Regular cardiac myocyte (primary cell): ENCODE measurements at places on chromosomes 3 and 15. TPM values are rescaled to one million over a fixed set of nuclear protein-coding genes. Genes with fewer than 3 reads are reported as not detected.

The GOLGA8T gene
- 0.28 TPM in 1 of 2 replicates, not detected in the other for total RNA-seq

The TRPM1 gene
- total RNA-seq = under 0.01 TPM in 1 of 2 replicates, not detected in the other

The PRR20G gene
- not detected in 2 replicates for total RNA-seq

The CHRNB4 gene
- total RNA-seq = not detected in 2 replicates

The CX3CR1 gene
- under 0.01 TPM in 1 of 2 replicates, not detected in the other for total RNA-seq

The CCRL2 gene
- total RNA-seq = 0.19 and 0.28 TPM in 2 replicates

The ENTPD3 gene
- total RNA-seq = 0.19 and 0.28 TPM in 2 replicates

The GOLGA6B gene
- total RNA-seq = under 0.01 TPM in 1 of 2 replicates, not detected in the other

The SYNPR gene
- not detected in 2 replicates for total RNA-seq
